ENCODE measurements at places on chromosomes 5 and 9.
A peak's percentile ranks its signal among the peaks of the same experiment; 100 is the strongest.

- DNase-seq: no peak
Observed at GRCh38 chr9:108074900-108075299, 585.3 kb upstream of the KLF4 start.

GRCh38 chr9:95494022-95494415 is 22.8 kb downstream of the PTCH1 start:
- DNase-seq: peak; percentile 76

GRCh38 chr9:21590058-21590996 is 108.2 kb upstream of the IFNE start:
- DNase-seq: no peak

DNA sequence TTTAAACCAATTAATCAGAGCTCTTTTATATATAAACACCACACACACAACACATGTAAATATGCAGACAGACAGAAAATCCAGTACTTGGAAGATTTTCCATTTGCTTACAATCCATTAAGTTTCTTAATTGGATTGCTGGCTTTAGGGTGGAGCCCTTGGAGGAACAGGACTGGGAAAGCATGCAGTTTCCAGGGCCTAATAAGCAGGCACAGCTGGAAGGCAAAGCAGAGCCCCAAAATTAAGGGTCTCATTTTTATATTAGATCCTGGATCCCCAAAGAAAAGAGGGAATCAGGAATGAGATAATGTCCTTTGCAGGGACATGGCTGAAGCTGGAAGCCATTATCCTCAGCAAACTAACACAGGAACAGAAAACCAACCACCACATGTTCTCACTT is 13.1 kb upstream of the SMC2 start:
- DNase-seq: no peak

- no peak for DNase-seq
Observed at GRCh38 chr5:39005566-39006232, 68.5 kb downstream of the RICTOR start.

- DNase-seq: no peak
Observed at GRCh38 chr9:111180811-111181210, 142.5 kb upstream of the LPAR1 start.

- DNase-seq: no peak
Observed at GRCh38 chr5:60066502-60066901, 173.0 kb upstream of the PDE4D start.
